GM23338 (cell line): ENCODE measurements at places on chromosomes 1 and 21.

DNA sequence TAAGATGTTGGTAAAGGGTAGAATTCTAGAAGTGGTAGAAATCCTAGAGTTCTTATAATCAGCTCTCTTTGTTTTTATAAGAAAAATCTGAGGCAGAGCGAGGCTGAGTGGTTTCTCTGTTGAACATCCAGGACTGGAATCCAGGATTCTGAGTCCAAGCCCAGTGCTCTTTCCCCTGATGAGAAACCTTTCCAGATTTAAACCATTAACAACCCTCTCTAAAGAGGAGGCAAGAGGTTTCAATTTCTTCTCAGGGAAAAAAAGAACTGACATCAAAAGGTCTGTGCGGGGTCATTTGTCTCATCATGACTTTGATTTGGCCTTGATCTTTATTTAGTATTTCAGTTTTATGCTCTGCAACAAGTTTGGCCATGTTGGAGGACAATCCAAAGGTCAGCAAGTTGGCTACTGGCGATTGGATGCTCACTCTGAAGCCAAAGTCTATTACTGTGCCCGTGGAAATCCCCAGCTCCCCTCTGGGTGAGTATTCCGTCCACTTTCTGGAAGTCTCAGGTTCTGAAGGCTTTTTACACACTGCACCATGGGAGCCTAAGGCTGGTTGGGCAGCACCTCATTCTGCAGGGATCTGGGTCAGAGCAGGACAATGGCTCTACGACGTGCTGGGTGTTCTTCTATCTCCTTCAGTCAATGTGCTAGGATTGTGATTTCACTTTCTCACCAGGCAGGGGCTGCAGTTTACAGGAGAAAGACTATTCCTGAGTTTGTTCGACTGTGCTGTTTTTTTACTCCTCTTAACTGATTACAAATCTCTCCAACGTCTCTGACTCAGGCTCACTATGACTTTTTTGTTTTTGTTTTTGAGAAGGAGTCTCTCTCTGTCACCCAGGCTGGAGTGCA is 18.9 kb upstream of the CCT8 start:
- DNase-seq: no peak

DNA sequence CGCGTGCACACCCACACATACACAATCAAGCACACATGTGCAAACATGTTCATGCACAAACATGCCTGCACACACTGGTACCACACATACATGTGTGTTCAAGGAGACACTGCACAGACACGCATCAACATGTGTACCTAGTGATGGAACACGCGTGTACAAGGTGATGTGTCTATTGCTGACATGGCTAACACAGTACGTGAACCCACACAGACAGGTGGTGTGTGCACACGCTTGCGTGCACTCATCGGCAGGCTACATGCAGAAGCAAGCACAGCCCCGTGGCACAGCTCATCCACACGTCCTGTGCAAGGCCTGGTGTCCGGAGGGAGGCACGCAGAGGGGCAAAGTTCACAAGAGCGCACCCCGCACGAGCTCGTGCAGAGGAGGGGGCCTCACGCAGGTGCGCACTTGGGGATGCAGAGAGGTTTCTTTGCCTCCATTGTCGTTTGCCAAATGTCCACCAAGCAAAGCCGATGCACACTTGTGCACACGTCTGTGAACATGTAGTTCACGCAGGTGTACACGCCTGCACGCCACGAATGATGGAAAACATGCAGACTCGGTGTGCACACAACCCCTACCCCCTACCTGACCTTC is 969 bp downstream of the ACAP3 start:
- DNase-seq: no peak

DNA sequence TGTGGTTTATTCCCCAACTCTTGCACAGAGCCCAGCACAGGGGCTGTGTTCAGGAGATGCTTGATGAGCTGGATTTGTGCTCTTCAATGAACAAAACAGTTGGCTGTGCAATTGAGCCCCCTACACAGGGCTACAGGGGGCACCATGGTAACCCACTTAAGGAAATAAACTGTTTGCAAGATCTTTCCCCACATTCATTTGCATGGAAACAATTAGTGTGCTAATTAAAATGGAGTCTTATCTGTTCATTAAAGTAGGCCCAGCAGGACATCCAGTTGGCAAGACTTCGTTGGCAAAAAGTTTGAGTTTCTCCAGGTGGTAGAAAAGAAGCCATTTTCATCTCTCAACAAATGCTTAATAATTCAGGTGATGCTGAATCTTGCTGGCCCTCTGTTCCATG is 15.3 kb downstream of the KLHDC7A start:
- DNase-seq: no peak

GRCh38 chr1:9759939-9760338 is 63.8 kb downstream of the CLSTN1 start:
- DNase-seq: no peak

- DNase-seq: no peak
Measured at GRCh38 chr1:157085421-157085820, 14.2 kb downstream of the ETV3L start.

DNA sequence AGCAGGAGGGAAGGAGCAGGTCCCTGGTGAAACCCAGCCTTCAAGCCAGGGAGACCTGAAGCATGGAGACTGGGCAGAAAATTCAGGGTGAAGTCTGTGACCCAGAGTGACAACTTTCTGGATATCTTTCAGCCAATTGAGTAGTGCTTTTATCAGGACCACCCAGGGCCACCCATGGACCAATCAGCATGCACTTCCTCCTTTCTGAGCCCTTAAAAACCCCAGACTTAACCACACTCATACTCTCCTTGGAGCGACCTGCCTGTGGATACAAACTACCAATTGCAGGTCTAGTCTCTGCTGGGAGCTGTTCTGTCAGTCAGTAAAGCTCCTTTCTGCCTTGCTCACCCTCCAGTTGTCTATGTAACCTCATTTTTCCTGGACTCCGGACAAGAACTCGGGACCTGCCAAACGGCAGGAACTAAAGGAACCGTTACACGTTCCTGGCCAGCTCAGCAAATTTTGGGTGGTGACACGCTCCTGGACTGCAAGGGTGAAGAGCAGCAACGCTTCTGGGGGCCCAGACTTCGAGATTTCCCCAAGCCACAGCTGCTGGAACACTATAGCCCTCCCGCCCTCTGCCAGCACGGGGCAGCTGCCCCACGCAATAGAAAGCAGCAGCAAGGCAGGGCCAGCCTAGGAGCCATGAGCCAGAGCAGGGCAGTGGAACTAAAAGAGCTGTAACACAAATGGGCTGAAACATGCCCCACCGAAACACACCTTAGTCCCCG is 1183.4 kb downstream of the AMY1C start:
- no peak for DNase-seq

- DNase-seq: peak; percentile 71
Measured at GRCh38 chr1:26537951-26538352, 8.4 kb downstream of the RPS6KA1 start.
